ENCODE measurements at places on chromosomes 7 and 10. TPM values are rescaled to one million over a fixed set of nuclear protein-coding genes. Genes with fewer than 3 reads are reported as not detected.

Gene ABHD11
- total RNA-seq, result 7.9 TPM

Gene FEZF1
- not detected for total RNA-seq

DNA sequence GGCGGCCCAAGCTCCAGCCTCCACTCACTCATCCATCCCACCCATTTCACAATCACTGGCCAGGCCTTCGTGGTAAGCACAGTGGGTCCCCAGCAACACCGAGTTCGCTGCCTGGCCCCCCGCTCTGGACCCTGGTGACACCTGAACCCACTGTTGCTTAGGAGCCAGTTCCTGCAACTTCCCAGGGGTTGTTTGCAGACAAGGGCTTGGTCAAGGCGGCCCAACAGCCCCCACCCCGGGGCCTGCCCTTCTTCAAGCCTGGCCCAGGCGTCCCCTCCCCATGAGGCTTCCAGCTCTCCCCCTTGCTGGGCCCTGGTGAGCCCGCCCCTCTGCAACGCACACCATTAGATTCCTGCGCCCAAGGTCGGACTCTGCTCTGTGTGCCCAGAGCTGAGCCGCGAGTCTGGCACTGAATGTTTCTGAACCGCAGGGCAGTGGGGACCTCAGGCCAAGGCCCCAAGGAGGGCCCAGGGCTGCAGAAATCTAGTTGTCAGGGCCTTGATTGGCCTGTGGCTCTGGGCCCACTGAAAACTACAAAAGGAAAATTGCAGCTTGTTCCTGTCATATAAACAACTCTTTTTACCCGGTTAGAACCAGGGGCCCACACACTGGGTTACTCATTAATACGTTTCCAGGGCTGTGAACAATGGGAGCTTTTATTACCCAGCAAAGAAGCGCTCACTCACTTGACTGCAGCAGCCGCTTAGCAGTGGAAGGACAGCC lies 2.1 kb upstream of the COX19 start:
- no peak for DNase-seq

- DNase-seq, result no peak
Measured at GRCh38 chr10:127910464-127910770, 3.5 kb downstream of the PTPRE start.

DNA sequence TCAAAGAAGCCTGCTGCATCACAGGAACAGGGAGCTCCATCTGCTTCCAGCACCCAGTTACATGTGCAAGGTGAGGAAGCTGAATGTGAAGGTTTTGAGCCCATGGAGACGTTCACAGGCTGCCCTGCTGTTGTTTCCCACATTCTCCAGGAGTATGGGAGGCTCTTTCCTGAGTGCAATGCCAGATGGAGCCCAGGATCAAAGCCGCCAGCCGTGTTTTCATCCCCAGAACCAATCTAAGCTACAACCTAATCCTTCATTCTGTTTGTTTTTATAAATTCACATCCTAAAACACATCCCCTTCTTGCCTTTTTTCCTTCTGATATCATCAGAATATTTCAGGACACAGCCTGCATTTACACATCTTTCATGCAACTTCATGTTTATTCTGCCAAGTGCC lies 98.9 kb upstream of the PRR15 start:
- no peak for DNase-seq

DNA sequence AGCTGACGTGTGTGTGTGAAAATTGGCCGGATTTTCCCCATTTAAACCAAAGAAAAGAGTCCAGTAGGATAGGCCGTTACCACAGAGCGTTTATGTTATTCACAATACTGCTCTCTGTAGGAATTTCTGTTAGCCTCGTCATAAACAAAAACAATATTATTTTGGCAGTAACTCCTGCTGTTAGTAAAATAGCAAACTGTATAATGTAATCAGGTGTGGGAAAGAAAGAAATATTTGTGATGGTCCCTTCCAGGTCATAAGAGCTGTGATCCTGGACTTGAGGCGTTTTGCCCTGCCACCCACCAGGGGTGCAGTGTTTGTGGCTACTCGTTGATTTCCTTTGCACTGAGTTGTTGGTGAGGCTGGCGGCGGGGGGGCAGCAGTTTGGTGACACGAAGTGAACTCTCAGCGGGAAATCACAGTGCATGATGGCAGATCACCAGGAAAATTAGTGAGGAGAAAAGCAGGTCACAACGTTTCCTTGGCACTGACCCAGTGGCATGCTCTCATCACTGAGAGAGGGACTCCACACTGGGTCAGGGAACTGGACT lies 2.8 kb downstream of the EEPD1 start:
- no peak for DNase-seq

DNA sequence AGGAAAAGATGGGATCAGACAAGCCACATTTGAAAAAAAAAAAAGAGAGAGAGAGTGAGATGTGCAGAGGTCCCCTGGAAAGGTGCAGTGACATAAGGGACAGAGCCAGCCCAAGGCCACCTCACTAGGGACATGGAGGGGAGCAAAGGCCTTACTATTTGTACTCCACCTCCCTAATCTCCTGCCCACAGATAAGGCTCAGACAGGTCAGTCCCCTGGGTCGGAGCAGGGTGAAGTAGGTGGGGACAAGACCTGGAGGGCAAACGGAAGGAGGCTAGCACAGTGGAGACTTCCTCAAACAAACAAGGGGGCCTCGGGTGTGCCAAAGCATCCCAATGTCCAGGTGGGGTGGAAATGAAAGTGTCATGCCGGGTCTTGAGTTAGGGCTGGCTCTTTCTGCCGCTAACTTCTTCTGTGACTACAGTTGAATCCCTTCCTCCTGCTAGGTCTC lies 7.0 kb downstream of the PRF1 start:
- DNase-seq, result no peak

Gene ACSM6
- total RNA-seq, result not detected

DNA sequence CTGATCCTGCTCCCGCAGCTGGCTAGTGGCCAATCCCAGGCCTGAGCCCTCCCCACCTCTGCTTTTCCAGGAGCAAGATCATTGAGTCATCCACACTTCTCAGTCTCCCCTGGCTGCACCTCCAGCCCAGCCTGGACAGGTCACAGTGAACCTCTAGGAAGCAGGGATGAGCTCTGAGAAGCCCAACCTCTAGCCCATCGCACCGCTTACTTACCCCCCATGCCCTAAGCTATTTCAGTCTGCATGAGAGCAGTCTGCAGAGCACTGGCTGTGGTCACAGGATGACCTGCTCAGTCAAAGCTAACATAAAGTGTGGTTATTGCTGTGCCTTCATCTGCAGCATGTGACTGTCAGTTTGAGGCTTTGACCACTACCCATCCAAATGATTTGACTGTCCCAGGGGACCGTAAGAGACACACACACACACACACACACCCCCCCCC lies 129.2 kb downstream of the SORBS1 start:
- no peak for DNase-seq

Gene C10orf105
- total RNA-seq, result 0.38 TPM

Gene RELN
- total RNA-seq, result 3.8 TPM

Gene KNDC1
- 7.7 TPM for total RNA-seq

Gene ANKRD2
- not detected for total RNA-seq

DNA sequence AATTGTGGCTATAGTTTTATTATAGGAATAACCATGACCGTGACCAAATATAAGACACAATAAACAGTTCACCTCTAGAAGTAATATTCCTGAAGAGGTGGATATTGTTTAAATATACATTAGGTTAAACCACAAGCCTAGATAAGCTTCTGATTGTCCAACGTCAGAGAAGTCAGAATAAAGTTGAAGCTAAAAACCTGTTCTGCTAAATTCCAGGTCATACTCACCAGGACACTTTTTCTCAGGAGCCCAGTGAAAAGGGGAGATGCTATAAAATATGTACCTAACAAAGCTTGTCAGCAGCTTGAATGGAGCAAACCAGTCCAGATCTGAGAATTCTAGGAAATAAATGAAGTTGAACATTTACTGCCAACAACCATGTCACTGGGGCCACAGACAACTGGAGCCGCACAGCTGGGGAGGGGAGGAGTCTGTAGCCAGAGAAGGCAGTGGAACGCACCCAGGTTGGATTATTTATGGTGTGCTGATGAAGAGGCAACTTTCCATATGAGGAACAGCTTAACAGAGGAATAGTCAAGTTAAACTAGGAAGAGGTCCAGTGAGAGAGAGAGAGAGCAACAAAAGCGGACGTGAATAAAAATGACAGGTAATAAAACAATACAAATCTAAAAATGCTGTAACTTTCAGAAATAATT lies 191.1 kb downstream of the ZNF438 start:
- DNase-seq, result no peak

DNA sequence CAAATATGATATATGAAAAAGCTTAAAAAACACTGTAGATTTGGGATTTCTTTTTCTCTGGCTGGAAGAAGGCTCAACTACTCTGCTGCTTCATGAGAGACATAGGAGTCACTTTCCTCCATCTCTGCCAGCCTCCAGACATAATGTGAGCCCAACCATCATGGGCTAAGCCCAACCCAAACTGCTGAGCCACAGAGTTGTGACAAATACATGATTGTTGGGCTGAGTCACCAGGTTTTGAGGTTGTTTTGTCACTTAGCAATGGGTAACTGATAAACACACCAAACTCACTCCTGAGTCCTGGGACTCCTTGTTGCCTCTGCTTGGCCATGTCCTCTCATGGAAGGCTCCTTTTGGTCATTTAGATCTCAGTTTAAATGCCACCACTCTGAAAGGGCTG lies 381.8 kb upstream of the FZD8 start:
- no peak for DNase-seq

DNA sequence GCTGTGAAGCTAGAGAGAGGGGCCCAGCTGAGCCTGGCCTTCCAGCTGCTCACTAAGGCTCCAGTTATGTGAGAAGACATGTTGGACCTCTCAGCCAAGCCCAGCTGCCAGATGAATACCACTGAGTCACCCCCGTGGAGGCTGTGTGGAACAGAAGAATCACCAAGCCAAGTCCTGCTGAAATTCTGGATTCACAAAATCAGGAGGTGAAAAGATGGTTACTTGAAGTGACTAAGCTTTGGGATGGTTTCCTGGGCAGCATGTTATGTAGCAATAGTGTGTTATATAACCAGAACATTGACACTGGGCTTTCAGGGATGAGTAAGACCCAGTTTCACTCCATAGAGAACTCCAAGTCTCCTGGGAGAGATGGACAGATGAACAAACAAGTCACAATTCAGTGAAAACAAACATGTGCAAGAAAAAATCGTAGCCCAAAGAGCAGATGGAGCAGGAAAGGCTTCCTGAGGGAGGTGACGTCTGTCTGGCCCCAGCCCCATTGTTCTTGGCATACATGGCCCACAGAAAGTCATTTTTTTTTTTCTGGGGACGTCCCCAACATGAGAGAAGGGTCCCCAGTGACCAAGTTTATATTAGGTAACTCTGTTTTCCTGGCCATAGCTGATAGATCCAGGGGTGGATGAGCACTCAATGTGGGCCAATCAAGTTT lies 64.1 kb upstream of the PDZD8 start:
- no peak for DNase-seq

DNA sequence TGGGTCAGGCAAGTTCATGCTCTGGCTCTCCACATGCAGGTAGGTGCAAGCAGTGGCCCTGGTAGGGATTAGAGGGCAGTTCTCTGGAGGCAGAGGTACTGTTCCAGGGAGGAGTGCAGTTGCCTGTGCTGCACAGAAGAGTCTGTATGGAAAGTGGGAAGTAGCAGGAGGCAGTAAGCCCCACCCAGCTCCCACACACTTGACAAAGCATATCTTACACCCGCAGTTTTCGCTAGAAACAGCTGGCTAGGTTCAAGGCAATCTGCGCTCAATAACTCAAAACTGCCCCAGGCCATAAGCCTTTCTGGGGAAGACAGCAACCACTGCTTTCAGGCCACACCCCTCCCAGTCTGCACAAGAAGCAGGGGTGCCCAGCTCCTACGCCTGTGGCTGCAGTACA lies 33.1 kb upstream of the ARMC3 start:
- DNase-seq, result no peak
